Aortic smooth muscle cell (primary cell): ENCODE measurements at places on chromosomes 1 and 21. TPM values are rescaled to one million over a fixed set of nuclear protein-coding genes. Genes with fewer than 3 reads are reported as not detected.

Gene UMODL1
- not detected in 2 replicates for total RNA-seq

Gene FMN2
- 6.5 and 8.3 TPM in 2 replicates for total RNA-seq

Gene FCGR1A
- 0.37 and 0.40 TPM in 2 replicates for total RNA-seq

Gene HORMAD1
- 0.31 and 0.40 TPM in 2 replicates for total RNA-seq

Gene ITLN1
- total RNA-seq = not detected in 2 replicates
